ENCODE measurements at places on chromosomes 16 and 17. TPM values are rescaled to one million over a fixed set of nuclear protein-coding genes. Genes with fewer than 3 reads are reported as not detected.

Gene SPN
- total RNA-seq: not detected

- H3K27me3 ChIP-seq: no peaks in the 10 kb centered on the region
- peaks cover 30% of the 10 kb centered on the region for H3K36me3 ChIP-seq
- peaks cover 24% of the 10 kb centered on the region for H3K4me1 ChIP-seq
- peak overlapping the region; percentile 57 for H3K4me3 ChIP-seq
- H3K27ac ChIP-seq: peak overlapping the region; percentile 96
Observed at GRCh38 chr17:18257268-18257981, 1.1 kb downstream of the FLII start.

Gene PABPN1L
- not detected for total RNA-seq

Gene ATP2A1
- total RNA-seq: 0.33 TPM

All from fibroblast of lung (primary cell).